ENCODE measurements at places on chromosomes 5 and 9.

DNA sequence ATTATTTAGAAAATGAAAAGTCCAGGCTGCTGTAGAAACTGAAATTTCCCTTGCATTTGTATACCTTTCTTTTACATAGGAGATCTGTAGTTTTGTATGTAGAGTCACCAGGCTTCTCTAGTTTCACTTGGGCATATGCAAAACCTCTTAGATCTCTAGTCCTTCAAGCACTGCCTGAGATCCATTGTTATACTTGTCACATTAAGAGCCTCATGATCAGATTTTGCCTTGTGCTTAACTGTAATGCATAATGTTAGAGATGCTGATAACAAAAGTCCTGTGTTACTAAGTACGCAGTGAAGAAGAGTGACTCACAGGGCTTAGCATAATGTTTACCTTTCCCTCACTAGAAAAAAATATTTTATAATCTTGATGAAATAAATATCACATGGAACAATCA is 250.2 kb downstream of the CYLC2 start:
- DNase-seq = no peak

GRCh38 chr9:3385871-3386270 is 139.9 kb downstream of the RFX3 start:
- no peak for DNase-seq

GRCh38 chr5:122757285-122757684 is 17.6 kb upstream of the SNX2 start:
- no peak for DNase-seq

- no peak for DNase-seq
These were observed 1.0 kb upstream of the EDIL3 start for GRCh38 chr5:84385705-84386104.

DNA sequence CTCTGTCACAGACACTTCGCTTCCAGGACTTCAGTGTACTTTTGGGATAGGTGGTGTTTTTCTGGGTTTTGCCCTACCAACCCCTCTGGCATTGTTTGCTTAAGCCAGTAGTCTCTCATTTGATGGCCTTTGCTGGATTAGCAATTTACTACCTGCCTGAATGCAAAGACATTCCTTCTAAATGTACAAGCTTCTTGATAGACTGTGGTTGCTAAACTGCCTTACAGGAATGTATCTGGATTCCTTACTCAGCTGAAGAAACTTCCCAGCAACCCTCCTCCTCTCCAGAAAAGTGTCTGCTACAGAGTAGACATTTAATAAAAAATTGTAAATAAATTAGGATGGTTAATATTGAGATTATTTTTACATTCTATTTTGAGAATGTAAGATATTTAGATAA is 1916.7 kb downstream of the EFNA5 start:
- no peak for DNase-seq

- DNase-seq = no peak
These were observed 4.1 kb upstream of the TOR1A start for GRCh38 chr9:129828051-129828450.

GRCh38 chr5:98069876-98070512 is 703.5 kb upstream of the RGMB start:
- no peak for DNase-seq

GRCh38 chr9:72478966-72479365 is 42.4 kb upstream of the TMC1 start:
- no peak for DNase-seq

Measured in chondrocyte (in vitro differentiated cells).